ENCODE measurements at places on chromosomes 7 and 10.

DNA sequence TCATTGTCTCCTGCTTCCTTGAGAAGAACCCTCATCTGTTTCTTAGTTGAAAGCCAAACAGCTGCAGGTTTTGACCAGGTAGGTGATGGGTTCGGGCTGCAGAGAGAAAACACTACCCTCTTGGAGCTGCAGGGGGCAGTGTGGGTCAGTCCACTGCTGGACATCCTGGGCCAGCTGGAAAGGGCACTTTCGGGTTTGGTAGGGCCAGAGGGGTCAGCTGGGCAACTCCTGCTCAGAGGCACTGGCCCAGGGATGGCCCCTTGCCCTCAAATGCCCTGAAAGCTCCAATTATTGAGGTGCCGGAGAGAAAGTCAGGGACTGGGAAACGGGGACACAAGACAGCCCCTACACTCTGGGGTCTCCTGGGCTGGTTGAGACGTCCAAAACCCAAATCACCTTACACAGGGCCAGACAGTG, 90.7 kb downstream of the MKI67 start:
- peak; percentile 48 for DNase-seq

DNA sequence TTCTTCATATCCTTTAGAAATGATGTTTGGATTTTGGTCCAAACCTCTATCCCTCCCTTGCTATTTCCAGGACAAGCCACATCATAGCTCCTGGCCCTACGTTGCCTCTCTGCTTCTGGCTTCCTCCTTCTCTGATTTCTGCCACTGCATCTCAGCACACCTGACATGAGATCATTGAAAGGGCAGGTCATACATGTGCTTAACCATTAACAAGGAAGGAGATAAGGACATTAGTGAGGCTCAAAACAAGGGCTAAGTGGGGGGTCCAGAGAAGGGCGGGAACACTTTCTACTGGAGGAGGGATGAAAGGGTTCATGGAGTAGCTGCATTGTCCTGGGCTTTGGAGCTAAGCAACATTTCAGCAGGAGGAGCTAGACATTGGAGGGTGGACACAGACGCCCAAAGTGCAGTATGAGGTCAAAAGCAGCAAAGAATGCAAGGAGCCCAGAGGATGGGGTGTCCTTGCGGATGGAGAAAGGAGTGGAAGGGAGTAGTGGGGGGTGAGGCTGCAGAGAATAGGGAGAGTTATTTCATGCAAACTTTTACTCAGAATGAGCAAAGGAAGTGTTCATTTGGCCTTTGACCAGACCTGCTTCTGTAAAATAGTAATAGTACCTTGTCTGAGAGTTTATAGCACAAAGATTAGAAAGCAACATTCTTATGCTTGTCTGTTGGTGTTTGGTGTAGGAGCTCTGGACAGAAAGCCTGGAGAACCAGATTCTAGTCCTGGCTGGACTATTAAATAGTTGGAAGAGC, 102.4 kb upstream of the CREB5 start:
- no peak for DNase-seq

DNA sequence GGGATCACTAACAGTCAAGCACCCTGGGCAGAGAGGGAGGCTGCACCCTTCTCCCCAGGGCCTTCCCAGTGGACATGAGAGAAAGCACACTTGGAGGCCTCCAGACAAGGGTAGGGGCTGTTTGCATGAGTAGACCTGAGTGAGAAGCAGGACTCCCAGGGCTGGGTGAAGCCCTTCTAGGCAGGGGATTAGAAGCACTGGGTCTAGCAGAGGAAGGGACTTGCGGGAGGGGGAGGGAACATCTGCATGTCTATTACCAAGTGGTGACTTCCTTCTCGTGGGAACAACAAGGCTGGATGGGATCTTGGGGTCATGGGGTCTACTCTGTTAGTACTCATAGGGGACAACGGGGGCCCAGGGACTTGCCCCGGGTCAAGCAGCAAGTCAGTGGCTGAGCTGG, 67.8 kb downstream of the EMX2 start:
- DNase-seq: no peak

DNA sequence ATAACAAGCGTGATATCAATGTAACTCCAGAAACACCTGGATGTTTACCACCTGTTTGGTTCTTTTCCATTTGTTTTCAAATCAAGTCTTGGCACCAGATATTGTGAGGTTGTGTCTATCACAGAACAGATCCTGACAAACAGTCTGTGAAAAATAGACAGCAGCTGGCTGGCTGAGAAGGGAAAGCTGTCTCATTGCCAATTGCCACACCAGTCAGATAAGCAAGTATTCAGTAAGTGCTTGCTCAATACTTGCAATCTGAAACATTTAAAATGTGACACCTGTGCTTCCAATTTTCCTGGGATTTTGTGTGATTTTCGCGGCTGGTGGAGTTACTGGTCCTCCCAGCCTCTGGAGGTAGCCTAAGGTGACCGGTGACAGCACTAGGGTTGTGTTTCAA, 147.9 kb upstream of the MYO3A start:
- DNase-seq: no peak

DNA sequence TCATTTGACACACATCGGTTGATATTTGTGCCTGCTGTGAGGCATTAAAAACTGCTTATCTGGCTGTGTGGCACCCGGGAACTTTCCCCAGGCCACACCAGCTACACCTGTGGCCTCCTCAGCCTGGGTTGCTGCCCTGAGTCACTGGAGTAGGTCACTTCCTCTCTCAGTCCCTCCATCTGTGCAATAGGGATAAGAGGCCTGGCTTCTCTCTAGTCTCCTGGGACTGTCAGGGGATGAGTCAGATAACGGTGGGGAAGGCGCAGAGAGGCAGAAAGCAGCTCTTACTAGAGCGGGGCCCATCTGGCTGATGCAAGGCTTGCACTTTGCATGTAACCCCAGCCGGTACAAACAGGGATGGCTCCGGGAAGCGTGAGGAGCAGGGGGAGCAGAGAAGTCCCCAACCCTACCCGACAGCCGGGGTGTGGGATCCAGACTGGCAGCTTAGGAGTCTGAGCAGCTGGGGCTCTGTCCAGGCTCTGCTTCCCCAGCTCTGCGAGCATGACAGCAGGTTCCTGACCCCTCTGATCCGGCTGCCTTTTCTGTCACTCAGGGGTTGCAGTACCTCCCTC, 34.0 kb downstream of the DNAJB12 start:
- peak; percentile 39 for DNase-seq

DNA sequence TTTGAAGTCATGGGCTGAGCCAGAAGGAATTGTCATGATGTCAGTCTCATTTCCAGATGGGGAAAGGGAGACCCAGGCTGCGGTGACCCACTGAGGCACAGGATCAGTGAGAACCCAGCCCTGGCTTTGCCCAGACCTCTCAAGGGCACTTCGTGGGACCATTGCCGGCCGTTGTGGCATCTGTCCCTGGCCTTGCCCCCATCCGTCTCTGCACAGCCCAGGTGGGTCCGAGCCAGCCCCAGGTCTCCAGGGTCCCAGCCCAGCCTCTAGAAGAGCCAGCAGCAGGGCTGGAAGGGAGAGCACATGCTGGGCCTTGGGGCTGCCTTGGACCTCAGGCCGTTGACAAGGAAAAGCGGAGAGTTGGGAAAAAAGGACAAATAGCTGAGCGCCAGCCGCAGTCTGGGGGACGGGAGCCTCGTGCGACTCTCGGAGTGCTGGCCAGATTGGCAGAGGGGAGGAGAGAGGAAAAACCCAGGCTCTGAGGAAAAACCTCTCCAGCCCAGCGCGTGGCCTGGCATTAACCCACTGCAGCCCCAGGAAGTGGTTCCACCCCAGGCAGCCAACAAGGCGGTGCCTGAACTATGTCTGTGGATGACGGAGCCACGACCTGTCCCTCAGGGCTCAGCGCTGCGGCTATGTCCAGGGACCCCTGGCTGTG, 30.2 kb downstream of the GRIFIN start:
- DNase-seq: no peak

GRCh38 chr10:78292982-78293865, 259.6 kb downstream of the RPS24 start:
- no peak for DNase-seq

- no peak for DNase-seq
These were observed 51.9 kb downstream of the MTPN start for GRCh38 chr7:135925210-135925609.

GRCh38 chr10:6195846-6196245, 6.9 kb upstream of the PFKFB3 start:
- DNase-seq: no peak

DNA sequence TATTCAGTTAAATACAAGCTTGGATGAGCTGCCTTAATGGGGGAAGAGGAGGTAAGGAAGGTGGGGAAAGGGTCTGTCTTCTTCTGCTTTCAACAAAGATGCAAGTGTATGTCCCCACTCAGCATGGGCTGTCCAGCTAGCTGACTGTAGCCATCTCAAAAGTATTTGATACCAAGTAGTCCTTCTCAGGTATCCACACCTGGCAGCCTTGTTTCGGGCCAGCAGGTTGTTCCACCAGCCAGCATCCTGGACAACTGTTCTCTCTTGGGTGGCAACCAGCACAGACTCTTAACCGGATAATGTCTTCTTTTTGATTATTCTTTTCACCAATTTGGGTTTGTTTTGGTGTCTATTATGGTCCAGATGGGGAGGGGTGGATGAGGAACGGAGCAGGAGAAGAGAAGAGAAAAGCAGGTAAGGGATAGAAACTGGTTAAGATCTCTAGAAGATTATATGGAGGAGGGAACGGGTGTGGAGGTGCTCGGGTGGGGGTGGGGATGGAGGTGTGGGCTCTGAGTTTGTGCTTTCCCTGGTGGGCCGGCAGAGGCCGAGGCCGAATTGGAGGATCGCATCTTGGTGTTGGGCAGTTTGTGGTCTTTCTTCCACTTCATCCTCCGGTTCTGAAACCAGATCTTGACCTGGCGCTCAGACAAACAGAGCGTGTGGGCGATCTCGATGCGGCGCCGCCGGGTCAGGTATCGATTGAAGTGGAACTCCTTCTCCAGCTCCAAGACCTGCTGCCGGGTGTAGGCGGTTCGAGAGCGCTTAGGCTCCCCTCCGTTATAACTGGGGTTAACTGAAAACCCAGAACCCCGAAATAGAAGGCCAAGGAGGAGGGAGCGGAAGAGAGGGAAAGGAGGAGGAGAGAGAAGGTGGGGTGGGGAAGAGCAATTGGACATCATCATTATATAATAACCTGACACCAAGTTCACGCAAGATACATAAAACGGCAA, 1.5 kb downstream of the HOXA4 start:
- DNase-seq: no peak

- no peak for DNase-seq
These were observed 578.6 kb upstream of the GALNT17 start for GRCh38 chr7:70553364-70553763.

DNA sequence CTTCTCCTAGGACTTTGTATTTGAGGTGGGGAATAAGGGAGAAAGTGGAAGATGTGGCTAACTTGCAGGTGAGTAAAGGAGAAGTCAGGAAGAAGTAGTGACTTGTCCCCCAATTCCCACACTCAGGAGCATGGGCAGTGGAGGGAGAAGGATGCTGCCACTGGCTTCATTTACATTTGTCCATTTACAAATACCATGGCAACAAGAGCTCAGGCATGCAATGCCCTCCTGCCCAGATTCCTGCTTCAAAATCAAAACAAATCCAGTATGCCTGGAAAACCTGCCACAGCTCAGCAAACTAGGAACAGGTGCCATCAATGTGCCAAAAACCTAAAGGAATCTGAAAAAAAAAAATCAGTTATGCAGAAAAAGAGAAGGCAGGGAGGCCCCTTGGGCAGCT, 139.9 kb downstream of the KCNMA1 start:
- DNase-seq: no peak

GRCh38 chr7:36208426-36208825, 55.4 kb downstream of the EEPD1 start:
- no peak for DNase-seq

DNA sequence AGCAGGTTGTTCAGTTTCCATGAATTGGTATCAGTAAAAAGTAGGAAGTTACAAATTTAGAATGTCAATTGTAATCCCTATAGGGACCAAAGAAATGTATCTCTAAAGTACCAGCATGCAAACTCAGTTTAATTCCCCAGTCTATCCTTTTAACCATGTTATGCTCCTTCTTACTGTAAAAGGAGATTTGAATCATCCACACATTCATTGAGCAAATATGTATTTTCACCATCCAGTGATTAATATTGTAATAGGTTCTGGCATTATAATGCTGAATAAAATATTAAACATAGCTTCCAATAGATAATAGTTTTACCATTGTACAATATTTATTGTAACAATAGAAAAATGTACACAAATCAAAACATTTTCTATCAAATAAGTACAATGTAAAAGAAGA, 228.2 kb upstream of the SEMA3A start:
- no peak for DNase-seq

- DNase-seq: no peak
These were observed 74.9 kb downstream of the ADRA2A start for GRCh38 chr10:111151595-111152307.

- no peak for DNase-seq
These were observed 533.0 kb downstream of the PTPRN2 start for GRCh38 chr7:158054611-158055010.

DNA sequence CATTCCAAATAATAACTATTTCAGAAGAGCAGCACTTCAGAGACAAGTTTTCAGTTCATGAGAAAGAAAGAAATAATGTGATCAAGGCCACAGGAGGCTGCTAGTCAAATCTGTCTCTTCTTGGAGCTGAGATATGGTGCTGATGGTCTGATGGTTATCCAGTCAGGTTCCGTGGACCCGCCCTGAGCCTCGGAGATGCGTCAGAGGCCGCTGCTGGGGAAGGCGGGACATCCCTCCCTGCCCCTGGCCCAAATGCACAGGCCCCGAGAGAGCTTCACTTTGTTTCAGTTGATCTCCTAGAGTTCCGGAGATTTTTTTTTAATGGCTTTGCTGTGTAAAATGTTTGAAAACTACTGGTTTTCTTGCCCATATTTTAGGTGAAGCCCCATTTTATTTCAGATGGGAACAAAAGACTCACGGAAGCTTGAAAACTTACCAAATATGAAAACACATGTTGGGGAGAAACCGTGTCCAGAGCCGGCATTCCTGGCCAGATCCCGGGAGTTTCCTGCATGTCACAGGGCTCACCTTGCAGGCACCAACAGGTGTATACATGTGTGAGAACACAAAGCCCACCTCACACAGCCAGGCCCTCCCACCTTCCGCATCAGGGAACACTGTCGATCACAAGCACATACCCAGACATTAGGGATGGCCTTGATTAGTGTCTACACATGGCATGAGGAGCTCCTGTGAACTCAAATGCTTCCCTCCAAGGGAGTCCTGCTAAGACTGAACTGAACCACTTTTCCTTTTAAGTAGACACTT, 499.0 kb downstream of the TCERG1L start:
- DNase-seq: no peak

- DNase-seq: no peak
These were observed 71.4 kb downstream of the PROSER2 start for GRCh38 chr10:11894381-11895107.

DNA sequence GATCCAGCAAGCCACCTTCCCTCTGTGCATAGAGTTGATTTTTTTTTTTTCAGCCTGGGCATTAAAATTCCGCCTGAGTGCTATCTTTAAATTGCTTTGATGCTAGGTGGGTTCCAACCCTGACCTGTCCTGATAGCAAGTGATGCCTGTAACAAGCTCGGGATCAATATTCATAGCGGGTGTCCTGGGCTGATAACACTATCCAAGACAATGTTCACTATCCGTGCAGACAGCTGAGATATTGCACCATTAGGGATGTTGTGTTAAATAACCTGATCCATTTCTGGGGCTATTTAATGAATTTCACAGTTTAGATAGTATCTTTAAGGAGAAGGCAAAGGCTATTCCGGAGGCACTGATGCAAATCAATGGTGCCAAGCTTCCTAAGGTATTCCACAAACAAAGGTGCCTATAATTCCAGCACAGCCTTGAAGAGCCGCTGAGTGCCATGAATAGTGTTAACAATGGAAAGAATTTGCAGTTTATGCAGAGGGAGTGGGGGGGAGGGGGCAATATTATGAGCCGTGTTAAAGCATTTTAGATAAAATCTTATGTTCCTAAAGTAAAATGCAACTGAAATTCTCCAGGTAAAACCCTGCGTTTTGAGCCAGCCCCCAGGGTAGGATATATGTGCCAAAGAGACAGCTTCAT, 4.2 kb upstream of the NKX1-2 start:
- no peak for DNase-seq
